Stimulated activated CD4-positive, alpha-beta T cell treated with anti-CD3 and anti-CD28 coated beads, TNF-alpha, amount 100 ng/mL, for 48 hours (primary cell): ENCODE measurements at places on chromosomes 4 and X.

DNA sequence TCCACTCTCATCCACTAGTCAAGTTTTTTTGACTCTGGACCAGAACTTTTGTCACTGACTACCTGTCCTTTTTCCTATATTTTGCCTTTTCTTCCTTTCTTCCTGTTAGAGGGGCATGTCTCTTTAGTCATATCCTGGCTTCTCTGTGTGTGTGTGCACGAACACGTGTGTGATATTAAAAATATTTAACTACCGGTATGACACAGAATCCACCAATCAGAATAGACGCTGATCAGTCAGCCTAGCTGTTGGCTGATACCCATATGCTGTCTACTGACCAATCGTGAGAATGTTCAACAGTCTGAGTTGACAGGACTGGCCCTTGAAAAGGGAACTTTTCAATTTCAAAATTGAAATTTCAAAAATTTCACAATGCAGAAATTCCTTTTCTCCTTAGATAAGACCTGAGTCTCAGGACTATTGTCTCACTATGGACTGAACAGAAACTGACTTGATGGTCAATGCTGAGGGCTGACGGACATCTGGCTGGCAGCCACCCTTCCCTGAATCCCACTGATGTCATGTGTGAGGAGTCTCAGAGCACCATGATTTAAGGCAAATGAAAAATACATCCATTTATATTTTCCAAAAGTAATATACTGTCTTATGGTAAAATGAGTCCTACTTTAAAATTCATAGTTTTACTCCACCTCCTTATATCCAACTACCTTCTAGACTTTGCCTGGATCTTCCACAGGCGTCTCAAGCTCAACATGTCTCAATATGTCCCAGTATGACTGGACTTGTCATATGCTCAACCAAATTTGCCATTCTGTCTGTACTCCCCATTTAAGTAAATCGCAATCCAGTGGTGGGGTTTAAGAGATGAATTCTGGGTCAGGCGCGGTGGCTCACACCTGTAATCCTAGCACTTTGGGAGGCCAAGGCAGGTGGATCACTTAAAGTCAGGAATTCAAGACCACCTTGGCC, 78.0 kb downstream of the CHRNA9 start:
- no peak for DNase-seq

- no peak for DNase-seq
These were observed 8.8 kb downstream of the PROM1 start for GRCh38 chr4:16075061-16075460.

- DNase-seq = no peak
These were observed 32.8 kb downstream of the HDAC8 start for GRCh38 chrX:72539822-72540221.

DNA sequence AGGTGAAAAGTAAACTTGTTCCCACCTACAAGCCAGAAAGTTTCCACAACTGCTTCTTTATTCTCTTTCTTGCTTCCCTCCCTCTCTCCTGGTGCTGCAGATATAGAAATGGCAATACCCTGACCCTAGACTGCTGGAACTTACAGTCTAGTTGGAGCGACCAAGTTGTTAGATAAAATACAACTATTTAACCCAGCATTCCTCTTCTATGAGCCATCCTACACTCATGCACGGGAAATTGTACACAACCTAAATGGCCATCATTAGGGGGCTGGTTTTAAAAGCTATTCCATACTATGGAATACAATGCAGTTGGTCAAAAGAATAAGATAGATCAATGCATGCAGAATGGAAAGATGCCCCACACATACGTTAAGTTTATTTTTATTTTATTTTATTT, 41.1 kb downstream of the PJA1 start:
- no peak for DNase-seq

DNA sequence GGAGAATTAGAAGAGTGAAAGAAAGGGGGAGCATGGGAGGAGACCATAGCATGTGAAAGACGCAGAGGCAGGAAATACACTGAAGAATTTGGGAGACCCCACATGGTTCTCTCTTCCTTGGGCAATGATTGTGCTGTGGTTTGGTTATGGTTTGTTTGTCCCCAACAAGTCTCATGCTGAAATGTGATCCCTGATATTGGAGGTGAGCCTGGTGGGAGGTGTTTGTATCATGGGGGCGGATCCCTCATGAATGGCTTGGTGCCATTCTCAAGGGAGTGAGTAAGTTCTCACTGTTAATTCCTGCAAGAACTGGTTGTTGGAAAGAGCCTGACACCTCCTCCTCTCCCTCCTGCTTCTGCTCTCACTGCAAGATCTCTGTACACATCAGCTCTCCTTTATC, 78.6 kb upstream of the RAI2 start:
- DNase-seq = no peak

GRCh38 chrX:151711154-151711553, 4.7 kb upstream of the FATE1 start:
- DNase-seq = no peak
